ENCODE measurements at places on chromosomes 13 and 19. TPM values are rescaled to one million over a fixed set of nuclear protein-coding genes. Genes with fewer than 3 reads are reported as not detected.
A peak's percentile ranks its signal among the peaks of the same experiment; 100 is the strongest.

Gene SIGLEC14
- not detected for total RNA-seq

DNA sequence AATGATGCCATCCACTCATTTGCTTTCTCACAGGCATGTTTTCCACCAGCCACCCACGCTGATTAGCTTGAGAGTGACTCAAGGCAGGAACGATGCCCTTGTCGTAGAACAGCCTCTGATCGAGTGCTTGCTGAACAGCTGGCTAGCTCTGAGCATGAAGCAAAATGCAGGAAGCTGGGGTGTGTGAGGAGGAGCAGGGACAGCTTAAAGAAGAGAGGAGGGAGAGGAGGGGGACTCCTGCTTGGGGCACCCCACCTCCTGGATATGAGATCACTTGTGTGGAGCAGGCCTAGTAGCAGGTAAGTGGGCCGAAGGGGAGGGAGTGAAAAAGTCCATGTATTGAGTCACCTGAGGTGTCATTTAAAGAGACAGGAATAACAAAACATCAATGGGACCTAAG is 48.8 kb downstream of the IRS2 start:
- no peak for DNase-seq

DNA sequence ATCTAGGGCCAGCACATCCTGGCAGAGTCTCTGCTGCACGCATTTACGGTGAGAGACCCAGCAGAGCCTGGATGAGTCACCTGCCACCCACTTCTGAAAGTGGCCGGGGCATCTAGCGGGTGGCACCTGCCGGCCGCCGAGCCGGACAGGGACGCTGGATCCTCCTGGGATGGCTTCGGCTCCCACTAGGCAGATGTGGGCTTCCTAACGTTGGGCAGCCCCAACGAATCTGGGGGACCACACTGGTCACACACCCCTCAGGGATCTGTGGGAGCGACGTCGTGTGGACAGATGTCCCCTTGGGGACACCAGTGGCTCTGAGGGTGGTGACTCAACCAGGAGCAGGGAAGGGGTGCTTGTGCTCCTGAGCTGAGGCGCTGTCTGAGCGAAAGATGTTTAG is 32.2 kb downstream of the TMEM255B start:
- no peak for DNase-seq

DNA sequence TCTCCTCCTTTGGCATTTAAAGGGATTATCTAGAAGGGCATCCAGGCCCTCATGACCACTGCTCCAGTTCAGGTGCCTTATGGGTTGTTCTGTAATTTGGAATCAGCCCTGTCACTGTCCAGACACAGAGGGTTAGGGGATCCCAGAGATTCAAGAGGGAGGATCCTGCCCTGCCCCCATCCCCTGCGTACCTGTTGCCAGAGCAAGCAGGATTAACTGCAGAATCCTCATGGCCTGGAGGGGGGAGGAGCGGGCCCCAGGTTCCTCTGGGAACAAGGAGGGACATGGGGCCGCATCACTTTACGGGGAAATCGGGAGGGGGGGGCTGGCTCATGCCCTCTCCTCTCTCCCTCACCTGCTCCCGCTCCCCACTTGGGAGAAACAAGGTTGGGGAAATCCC is 1.0 kb downstream of the KLK11 start:
- DNase-seq, result no peak

DNA sequence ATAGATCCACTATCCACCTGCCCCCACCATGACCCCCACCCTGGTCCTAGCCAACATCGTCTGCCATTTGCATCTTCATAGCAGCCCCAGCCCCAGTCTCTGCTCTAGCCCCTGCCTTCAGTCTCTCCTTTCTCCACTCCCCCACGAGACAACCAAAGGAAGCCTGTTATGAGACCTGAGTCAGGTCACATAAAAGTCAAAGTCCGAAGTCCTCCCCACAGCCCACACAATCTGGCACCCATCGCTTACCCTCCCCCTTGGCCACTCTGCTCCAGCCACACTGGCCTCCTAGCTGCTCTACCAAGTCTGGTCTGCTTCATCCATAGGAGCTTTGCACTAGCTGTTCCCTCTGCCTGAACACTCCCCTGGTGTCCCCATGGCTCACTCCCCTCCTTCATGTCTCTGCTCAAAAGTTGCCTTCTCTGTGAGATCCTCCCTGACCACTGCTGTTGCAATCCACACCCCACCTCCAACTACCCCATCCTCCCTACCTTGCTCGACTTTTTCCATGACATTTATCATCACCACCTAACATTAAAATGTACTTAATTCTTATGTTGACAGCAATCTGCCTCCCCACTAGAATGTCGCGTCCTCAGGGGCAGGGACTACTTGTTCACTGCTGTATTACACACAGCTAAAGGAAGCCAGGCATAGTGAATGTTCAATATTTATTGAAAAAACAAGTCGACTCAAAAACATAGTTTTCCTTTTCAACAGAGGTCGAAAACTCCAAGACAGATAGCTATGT is 1.2 kb upstream of the PLEKHG2 start:
- DNase-seq, result peak; percentile 76

Gene WIZ
- total RNA-seq, result 5.6 TPM

Data from lung microvascular endothelial cell (primary cell).